RPMI8226 (cell line): ENCODE measurements at places on chromosomes 6 and 20.

GRCh38 chr20:54015496-54015895, 54.9 kb downstream of the BCAS1 start:
- no peak for DNase-seq

- DNase-seq, result no peak
These were observed 5.7 kb downstream of the NT5E start for GRCh38 chr6:85455471-85456026.

- DNase-seq, result no peak
These were observed 4.9 kb downstream of the LAMA4 start for GRCh38 chr6:112249489-112249888.

DNA sequence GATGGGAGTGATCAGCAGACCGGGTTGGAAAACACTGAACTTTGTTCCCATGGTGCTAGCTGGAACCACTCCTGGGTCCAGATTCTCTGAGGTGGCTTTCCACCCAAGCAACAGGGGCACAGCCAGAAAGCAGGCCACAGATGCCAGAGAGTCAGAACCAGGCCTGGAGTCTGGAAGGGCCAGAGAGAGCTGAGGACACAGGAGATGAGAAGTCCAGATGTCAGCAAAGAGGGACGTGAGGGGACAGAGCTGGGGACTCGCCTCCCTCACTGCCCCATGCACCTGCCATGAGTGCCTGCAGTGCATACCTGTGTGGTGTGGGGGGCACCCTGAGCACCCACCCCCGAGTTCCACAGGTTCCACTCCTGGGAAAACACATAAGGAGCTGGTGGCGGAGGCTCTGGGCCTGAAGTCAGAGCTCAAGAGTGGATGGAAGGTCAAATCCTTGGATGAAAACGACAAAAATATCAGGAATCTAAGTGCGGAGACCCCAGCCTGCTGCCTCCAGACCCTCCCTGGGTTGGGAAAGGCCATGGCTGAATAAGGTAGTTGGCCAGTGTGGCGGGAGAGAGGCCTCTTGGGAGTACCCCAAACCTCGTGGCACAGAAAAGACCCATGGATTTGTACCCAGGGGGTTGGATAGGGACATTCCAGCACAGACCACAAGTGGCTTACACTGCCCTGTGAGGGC, 224.2 kb downstream of the SYNDIG1 start:
- DNase-seq, result no peak

DNA sequence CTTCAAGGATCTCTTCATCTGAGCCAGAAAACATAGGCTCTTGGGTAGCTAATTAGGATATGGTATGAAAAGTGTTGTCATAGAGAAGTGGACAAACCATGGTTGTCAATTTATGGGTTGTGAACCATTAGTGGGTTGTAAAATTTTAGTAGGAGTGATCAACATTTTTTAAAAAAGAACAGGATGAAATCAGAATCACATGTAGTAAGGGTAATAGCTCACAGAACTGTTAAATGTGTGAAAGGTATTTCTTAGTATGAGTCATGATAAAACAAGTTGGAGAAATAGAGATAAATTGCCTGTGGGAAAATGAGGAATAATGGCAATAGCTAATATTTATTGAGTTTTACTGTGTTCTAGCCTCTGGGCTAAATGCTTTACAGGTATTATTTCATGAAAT, 113.4 kb downstream of the MAP3K4 start:
- DNase-seq, result no peak

- no peak for DNase-seq
These were observed 7.3 kb upstream of the FLRT3 start for GRCh38 chr20:14344746-14345145.

GRCh38 chr6:35089935-35090505, 51.1 kb downstream of the TCP11 start:
- DNase-seq, result no peak

DNA sequence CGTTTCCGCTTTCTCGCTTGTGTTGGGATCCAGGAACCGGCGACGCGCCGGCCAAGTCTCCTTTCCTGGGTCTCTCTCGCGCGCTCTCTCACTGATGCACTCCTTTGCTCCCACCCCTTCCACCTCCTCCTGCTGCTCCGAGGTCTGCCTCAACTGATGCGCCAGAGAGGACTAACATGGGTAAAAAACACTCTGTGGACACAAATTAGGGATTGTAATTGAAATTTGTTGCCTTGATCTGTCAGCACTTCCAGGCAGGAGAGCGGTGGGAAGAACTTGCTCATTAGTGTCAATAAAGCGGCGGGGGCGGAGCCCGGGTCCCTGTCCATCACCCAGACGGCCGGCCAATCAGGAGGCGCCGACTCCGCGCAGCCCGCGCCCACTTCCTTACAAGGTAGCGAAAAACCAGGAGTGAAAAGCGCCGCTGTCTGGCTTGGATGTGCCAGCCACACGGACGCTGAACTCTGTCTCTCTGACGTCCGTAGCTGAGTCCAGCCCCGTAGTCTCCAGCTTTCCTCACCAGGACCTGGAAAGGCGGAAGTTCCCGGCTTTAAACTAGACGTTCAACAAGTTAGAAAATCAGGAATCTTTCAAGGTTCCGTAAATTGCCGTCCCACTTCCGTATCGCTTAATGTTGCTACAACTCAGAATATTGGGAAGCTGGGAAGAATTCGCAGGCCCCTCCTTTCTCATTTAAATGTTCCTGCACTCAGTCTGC, at the start of gene TBX18:
Gene TBX18, minus strand, starts transcription at position 267 of the 718 bp plus-strand sequence. CDS start 417 bp downstream, outside the sequence.
- no peak for DNase-seq

DNA sequence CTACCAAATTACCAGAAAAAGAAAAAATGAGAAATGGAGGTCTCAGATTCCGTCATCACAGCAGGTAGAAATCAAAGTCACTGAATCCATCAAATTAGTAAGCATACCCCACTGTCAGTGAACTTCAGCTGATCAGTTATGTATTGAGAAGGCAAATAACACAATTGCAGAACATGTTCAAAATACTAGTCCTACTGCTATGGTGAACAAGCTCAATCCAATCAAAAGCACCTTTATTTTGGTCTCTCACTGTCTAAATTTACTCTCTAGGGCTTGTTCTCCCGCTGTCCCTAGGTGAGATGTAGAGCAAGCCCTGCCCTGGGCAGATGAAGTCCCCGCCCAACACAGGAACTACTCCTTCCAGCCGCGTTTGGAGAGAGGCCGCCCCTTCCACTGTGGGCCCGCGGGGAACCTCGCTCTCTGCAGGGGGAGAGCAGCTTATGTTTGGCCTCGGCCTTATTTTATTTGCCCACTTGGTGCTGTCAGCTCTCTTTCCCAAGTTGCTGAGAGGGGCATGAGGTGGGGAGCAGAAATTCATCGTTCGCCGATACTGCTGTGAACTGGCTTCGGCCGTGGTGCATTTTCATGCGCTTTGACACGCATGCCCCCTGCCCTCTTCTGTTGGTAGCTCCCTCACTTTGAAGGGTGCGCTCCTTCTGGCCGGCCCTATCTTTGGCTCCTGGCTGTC, 14.3 kb upstream of the MAP1LC3A start:
- DNase-seq, result no peak

GRCh38 chr6:62891065-62891647, 320.1 kb upstream of the FKBP1C start:
- DNase-seq, result peak; percentile 16

DNA sequence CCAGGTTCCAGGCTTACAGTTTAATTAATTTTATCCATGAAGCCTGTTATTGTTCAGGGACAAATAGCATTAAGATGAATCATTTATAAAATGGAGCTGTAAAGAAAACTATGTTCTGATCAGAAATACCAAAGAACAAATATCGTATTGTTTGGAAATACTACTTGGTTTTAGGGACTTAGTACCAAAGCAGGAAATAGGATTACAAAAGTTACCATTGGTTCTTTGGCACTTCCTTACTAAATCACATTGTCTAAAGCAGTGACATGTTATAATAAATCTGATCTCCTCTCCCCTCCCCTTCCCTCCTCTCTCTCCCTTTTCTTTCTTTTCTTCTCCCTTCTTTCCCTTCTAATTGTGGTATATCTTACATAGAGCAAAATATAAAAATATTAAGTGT, 29.6 kb downstream of the CRYBG1 start:
- no peak for DNase-seq

DNA sequence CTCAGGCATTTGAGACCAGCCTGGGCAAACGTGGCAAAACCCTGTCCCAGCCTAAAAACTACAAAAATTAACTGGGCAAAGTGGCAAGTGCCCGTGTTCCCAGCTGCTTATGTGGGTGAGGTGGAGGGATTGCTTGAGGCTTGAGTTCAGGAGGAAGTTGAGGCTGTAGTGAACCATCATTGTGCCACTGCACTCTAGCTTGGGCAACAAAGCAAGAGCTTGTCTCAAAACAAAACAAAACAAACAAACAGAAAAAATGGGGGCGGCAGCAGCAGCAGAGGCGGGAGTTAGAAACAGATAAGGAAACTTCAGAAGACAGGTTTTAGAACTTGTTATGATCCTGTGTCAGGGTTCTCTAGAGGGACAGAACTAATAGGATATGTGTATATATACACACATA, 49.0 kb downstream of the SCAF8 start:
- no peak for DNase-seq

- DNase-seq, result no peak
These were observed 390.9 kb upstream of the SULF2 start for GRCh38 chr20:48176139-48176538.

GRCh38 chr6:87914637-87915395, 132.8 kb upstream of the SPACA1 start:
- DNase-seq, result peak; percentile 50

- no peak for DNase-seq
These were observed 51.7 kb downstream of the MARCKS start for GRCh38 chr6:113908801-113909200.

- DNase-seq, result no peak
These were observed 66.5 kb downstream of the WDR27 start for GRCh38 chr6:169635345-169635744.

- no peak for DNase-seq
These were observed 100.7 kb downstream of the ANKRD60 start for GRCh38 chr20:58127701-58128111.
